Stimulated activated CD8-positive, alpha-beta memory T cell treated with anti-CD3 and anti-CD28 coated beads, Interleukin-7, amount 100 ng/mL, for 4 hours (primary cell): ENCODE measurements at places on chromosomes 6 and 20.
A peak's percentile ranks its signal among the peaks of the same experiment; 100 is the strongest.

GRCh38 chr6:5673019-5673790, 333.5 kb downstream of the NRN1 start:
- no peak for DNase-seq

- no peak for DNase-seq
Measured at GRCh38 chr6:11828262-11828870, 49.8 kb upstream of the ADTRP start.

- no peak for DNase-seq
Measured at GRCh38 chr20:38624084-38624483, 22.5 kb downstream of the ARHGAP40 start.

- peak; percentile 67 for DNase-seq
Measured at GRCh38 chr6:29748391-29749307, 25.4 kb downstream of the HLA-F start.

- DNase-seq = no peak
Measured at GRCh38 chr6:43627008-43627825, 1.8 kb downstream of the GTPBP2 start.
